A172 (cell line): ENCODE measurements at places on chromosomes 1 and 21.
A peak's percentile ranks its signal among the peaks of the same experiment; 100 is the strongest.

- no peak for DNase-seq
Measured at GRCh38 chr1:101307985-101308689, 71.3 kb downstream of the S1PR1 start.

DNA sequence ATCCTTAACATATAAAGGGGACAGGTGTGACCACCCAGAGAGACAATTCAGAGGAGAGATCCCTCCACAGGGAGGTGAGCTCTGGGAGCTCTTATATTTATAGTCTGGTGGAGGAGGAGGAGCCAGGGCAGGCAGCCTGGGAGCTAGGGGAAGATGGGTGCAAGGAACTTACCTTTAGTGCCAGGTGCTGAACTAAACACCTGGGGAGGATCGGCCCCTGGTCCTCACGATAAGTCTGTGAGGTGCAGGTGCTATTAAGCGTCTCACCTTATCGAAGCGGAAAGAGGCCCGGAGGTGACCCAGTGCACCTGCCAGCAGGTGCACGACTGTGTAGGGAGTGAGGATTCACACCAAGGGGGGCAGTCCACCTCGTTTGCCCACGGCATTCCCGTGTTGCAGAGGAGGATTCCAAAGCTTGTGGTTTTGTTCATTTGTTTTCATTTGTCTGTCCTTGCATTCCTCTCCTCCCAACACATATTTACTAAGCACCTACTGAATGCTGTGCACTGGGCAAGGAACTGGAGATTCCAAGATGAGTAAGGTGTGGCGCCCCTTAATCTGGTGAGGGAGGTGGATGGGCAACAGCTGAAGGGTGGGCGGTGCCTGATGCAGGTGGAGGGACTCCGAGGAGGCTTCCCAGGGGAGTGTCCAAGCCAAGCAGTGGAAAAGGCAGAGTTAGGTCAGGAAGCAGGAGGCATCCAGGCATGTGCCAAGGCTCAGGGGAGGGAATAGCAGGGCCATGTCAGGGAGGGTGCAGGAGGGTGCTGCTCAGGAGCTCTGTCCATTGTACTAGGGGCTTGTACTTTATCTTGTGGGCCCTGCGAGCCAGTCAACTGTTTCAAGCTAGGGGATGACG lies 11.5 kb downstream of the ARHGEF10L start:
- peak; percentile 51 for DNase-seq

GRCh38 chr1:170910273-170910672 lies 25.1 kb upstream of the MROH9 start:
- peak; percentile 62 for DNase-seq

DNA sequence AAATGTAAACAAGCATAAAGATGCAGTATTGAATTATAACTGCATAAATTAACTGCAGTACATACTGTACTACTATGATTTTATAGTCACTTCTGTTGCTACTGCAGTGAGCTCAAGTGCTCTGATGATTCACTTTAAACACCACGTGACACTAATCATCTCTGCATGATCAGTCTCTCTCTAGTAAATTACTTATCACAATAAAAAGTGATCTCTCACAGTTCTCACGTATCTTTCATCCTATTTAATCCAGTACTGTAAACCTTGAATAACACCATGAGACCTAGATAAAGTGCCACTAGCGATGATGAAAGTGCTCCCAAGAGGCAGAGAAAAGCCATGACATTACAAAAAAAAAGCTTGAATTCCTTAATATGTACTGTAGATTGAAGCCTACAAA lies 1242.0 kb downstream of the AMY1C start:
- peak; percentile 10 for DNase-seq

DNA sequence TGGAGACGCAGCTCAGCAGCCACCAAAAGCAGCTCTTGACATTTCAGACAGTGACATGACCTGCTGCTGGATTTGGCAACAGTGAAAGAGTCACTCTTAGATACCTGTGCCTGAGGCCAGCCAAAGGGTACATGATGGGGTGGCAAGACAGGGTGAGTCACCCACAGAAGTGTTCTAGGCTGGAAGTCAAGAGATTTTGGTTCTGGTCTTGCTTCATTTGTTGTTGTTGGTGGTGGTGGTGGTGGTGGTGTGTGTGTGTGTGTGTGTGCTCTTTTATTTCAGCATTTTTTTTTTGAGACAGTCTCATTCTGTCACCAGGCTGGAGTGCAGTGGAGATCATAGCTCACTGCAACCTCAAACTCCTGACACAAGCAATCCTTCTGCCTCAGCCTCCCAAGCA lies 25.8 kb downstream of the SHISAL2A start:
- DNase-seq: no peak
